ENCODE measurements at places on chromosomes 11 and 22. TPM values are rescaled to one million over a fixed set of nuclear protein-coding genes. Genes with fewer than 3 reads are reported as not detected.

The DGAT2 gene
- total RNA-seq, result not detected

The FAM76B gene
- total RNA-seq, result 92.9 TPM

The SAAL1 gene
- 23.8 TPM for total RNA-seq

The CATSPER1 gene
- not detected for total RNA-seq

The FAT3 gene
- total RNA-seq, result not detected

The BEST1 gene
- 0.31 TPM for total RNA-seq

The HBB gene
- 1.1 TPM for total RNA-seq

The PAK1 gene
- total RNA-seq, result 18.7 TPM

The OR6A2 gene
- total RNA-seq, result not detected

The TKFC gene
- total RNA-seq, result 15.8 TPM

The SC5D gene
- total RNA-seq, result 70.1 TPM

The SSRP1 gene
- 34.3 TPM for total RNA-seq

The TMEM191C gene
- 2.6 TPM for total RNA-seq

The NNMT gene
- total RNA-seq, result not detected

The SLC15A3 gene
- 6.3 TPM for total RNA-seq

The ABCC8 gene
- not detected for total RNA-seq

The DEPDC7 gene
- 3.2 TPM for total RNA-seq

The PDE2A gene
- total RNA-seq, result 3.8 TPM

The CADM1 gene
- 0.69 TPM for total RNA-seq

The OR8G5 gene
- total RNA-seq, result not detected

The TMEM86A gene
- total RNA-seq, result 5.2 TPM

The VWA5A gene
- total RNA-seq, result 1.6 TPM

The LSP1 gene
- total RNA-seq, result 191 TPM

The SERPINH1 gene
- 2.1 TPM for total RNA-seq

The DNAJB7 gene
- not detected for total RNA-seq

The PPFIBP2 gene
- total RNA-seq, result 21.6 TPM

The ZBED4 gene
- 16.2 TPM for total RNA-seq

The VPREB1 gene
- not detected for total RNA-seq

The PRAME gene
- total RNA-seq, result not detected

The VSIG2 gene
- 0.65 TPM for total RNA-seq

The DEUP1 gene
- not detected for total RNA-seq

The MAPK8IP1 gene
- 6.5 TPM for total RNA-seq

The SCGB1A1 gene
- not detected for total RNA-seq

The ZDHHC5 gene
- total RNA-seq, result 65.0 TPM

Data from CD8-positive, alpha-beta T cell (primary cell).